ENCODE measurements at places on chromosomes 3 and 15.

DNA sequence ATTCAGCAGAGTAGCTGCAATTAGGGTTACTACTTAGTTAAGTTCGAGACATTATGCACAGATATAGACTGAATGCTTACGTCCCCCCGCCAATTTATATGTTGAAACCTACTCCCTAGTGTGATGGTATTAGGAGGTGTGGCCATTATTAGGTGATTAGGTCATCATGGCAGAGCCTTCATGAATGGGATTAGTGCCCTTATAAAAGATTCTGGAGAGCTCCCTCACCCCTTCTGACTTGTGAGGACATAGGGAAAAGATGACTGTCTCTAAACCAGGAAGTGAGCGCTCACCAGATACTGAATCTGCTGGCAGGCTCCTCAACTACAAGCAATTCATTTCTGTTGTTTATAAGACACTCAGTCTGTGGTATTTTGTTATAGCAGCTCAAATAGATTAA, 25.6 kb upstream of the TEX9 start:
- no peak for DNase-seq

DNA sequence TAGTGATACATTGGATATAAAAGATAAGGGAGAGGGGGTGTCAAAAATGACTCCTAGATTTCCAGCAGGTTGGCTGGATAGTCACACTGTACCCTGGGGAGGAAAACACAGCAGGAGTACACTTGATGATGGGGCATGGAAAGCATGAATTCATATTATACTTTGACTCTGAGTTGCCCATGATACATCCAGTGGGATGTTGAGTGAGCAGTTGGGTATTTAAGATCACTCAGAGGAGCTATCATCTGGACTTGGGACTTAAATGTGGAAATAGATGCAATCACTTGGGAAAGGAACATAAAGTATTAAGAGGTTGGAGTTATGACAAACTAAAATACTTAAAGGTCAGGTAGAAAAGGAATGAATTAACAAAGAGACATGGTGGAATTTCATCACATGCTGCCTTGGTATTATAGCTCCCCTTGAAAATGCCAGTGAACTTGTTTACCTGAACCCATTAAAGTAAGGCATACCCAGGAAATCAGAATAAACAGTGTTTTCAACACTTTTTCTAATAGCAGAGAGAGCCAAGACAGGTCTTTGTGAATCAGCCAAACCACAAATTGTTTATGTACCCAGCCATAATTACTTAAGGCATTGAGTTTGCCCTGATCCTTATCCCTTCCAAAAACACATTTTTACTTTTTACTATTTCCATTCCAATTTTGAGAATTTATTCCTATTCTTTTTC, 49.9 kb upstream of the ABI3BP start:
- no peak for DNase-seq

DNA sequence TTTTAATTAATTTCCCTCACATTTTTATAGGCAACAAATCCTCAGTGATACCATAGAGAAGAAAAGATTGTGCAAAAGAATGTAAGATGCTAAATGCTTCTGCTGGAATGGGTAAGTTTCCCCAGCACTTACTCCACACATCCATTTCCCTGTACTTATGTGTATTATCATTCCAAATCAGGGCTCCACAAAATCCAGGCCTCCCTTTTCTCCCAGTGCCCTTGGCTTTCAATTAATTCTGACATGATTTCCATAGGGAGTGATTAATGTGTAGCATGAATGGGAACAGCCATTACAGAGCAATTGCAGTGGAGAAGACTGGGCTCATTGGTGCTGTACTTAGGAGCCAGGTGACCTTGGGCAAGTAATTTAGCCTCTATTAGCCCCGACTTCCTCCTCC, 41.3 kb upstream of the UBE2E1 start:
- no peak for DNase-seq

DNA sequence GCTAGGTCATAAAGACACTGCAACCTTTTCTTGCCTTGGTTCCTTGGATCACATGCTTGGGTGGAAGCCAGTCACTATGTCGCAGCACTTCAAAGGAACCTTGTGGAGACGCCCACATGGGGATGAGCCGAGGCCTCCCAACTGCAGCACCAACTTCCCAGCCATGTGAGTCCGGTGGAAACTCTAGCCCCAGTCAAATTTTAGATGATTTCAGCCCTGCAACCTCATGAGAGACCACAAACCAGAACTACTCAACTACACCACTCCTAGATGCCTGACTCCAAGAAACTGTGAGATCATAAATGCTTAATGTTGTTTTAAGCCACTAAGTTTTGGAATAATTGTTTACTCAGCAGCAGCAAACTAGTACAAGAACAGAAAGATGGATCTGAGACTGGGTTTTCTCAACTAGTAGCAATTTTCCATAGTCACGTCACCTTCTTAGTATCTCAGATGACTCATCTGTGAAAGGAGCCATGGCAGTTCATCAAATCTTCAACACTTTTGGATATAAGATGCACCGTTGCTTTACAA, 86.5 kb downstream of the MB21D2 start:
- DNase-seq, result no peak

GRCh38 chr3:161498259-161498921, 1.8 kb downstream of the OTOL1 start:
- DNase-seq, result no peak

GRCh38 chr3:50318163-50318562, 4.4 kb downstream of the HYAL2 start:
- DNase-seq, result no peak

- no peak for DNase-seq
Observed at GRCh38 chr15:72339777-72340177, 19.8 kb upstream of the CELF6 start.

- DNase-seq, result no peak
Observed at GRCh38 chr15:43939070-43939469, 112.3 kb downstream of the WDR76 start.

- no peak for DNase-seq
Observed at GRCh38 chr3:107897471-107898061, 193.3 kb downstream of the CD47 start.

GRCh38 chr3:133181392-133182150, 143.4 kb downstream of the TMEM108 start:
- DNase-seq, result no peak

DNA sequence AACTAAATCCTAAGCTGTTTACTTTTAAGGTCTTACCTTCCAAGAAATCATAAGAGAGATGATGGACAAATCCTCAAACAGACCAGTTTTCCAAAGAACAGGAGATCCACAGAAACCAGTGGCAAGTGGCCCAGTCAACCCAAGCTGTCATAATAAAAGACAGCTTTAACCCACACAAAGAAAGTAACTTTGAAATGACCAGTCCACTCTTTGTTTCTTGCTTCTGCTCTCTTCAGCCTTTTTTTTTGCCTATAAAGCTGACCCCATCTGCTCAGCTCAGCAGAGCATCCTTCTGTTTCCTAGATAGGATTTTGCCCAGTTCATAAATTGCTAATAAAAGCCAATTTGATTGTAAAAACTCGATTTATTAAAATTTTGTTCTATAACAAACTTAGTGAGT, 299.4 kb downstream of the OXSM start:
- no peak for DNase-seq

DNA sequence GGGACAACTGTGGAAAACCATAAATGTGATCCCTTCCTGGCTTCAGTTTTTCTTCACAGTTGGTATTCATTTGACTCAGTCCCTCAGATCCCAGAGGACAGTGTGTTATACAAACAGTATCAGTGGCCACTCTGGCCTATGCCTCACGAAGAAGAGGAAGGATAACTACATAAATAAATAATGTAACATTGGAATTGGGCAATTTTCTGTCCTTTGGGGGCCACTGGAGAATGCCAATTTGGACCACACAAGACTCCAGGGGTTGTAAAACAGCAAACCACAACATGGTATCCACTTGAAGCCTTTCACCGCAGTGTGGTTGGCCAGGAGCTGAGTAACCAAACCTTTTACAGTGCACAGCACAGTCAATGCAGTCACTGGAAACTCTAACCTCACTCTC, 1077.0 kb downstream of the ROBO2 start:
- no peak for DNase-seq

Measured in activated CD8-positive, alpha-beta memory T cell treated with anti-CD3 and anti-CD28 coated beads, Interleukin-2, amount 50 U/mL, for 48 hours (primary cell).